ENCODE measurements at places on chromosomes 13 and 19. TPM values are rescaled to one million over a fixed set of nuclear protein-coding genes. Genes with fewer than 3 reads are reported as not detected.

DNA sequence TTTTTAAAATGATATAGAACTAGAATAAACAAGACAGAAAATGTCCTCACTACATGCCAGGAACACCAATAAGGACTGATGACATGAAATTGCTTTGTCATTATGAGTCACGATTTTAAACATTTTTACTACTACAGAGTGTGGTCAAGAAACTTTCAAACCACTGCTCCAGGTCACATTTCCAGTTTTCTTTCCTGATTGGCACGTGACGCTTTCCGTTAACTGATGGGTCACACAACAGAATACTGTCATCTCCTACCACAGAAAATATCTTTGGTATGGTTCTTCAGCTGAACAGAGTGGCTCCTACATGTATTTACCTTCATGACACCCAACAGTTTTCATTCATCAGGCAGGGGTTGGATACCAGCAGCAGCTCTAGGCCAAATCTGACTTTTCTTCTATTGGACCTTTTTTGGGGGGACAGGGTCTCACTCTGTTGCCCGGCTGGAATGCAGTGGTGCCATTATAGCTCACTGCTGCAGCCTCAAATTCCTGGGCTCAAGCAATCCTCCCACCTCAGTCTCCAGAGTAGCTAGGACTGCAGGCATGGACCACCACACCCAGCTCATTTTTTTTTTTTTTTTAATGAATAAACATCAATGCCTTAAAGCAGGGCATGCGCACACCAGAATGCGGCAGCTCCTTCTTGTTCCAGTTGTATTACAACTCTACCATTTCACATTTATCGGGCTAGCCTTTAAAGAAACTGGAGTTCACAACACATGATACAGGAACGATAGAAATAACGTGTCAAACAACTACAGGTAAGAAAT, 147.4 kb downstream of the RNF17 start:
- no peak for DNase-seq

DNA sequence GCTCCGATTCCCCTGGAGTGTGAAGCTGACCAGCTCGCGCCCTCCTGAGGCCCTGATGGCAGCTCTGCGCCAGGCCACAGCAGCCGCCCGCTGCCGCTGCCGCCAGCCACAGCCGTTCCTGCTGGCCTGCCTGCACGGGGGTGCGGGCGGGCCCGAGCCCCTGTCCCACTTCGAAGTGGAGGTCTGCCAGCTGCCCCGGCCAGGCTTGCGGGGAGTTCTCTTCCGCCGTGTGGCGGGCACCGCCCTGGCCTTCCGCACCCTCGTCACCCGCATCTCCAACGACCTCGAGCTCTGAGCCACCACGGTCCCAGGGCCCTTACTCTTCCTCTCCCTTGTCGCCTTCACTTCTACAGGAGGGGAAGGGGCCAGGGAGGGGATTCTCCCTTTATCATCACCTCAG, 20.3 kb downstream of the CKM start:
- DNase-seq, result no peak

GRCh38 chr19:44345959-44346358, 10.5 kb downstream of the ZNF112 start:
- no peak for DNase-seq

GRCh38 chr13:71830323-71830722, 36.7 kb downstream of the DACH1 start:
- no peak for DNase-seq

DNA sequence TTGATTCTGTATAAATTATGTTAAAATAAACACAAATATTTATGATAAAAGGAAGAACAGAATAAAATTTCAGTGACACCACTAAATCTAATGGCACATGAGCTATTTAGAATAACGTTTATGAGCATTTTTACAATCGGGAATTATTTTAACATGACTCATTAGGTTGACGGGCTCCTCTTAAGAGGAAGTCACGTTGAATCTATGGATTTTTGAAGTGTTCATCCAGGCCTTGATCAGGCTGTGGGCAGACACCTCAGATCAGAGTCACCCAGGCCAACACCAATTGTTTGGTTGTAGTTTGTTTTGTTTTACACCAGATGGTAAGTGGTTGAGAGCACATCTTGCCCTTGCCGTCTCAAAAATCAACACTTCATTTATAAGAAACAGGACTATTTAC, 257.8 kb downstream of the FOXO1 start:
- no peak for DNase-seq

GRCh38 chr19:7509625-7510024, 6.3 kb upstream of the ZNF358 start:
- DNase-seq, result no peak

GRCh38 chr19:41997121-41997850, 3.3 kb upstream of the ATP1A3 start:
- DNase-seq, result no peak

DNA sequence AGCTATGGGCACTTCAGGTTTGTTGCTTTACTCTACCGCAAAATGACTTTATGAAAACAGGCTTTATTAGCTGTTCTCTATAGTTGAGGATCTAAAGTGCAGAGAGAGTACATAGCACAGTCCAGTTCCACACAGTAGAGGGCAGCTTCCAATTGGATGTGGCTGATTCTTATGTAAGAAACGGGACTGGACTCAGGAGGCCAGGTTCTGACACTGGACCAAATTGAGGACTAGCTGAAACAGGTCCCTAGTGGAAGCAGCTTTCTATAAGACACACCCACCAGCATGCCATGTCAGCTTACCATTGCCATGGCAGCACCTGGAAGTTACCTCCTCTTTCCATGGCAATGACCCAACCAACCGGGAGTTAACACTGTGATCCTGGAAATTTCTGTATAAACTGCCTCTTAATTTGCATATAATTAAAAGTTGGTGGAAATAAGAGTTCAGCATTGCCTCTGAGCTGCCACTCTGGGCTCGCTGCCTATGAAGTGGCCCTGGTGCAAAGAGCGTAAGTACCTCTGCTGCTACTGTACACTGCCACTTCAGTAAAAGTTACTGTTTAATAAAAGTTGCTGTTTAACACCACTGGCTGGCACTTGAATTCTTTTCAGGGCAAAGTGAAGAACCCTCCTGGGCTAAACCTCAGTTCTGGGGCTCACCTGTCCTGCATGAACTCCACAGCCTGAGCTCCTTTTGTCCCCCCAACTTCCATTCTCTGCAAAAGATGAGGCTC, 211.9 kb upstream of the SLC10A2 start:
- no peak for DNase-seq

DNA sequence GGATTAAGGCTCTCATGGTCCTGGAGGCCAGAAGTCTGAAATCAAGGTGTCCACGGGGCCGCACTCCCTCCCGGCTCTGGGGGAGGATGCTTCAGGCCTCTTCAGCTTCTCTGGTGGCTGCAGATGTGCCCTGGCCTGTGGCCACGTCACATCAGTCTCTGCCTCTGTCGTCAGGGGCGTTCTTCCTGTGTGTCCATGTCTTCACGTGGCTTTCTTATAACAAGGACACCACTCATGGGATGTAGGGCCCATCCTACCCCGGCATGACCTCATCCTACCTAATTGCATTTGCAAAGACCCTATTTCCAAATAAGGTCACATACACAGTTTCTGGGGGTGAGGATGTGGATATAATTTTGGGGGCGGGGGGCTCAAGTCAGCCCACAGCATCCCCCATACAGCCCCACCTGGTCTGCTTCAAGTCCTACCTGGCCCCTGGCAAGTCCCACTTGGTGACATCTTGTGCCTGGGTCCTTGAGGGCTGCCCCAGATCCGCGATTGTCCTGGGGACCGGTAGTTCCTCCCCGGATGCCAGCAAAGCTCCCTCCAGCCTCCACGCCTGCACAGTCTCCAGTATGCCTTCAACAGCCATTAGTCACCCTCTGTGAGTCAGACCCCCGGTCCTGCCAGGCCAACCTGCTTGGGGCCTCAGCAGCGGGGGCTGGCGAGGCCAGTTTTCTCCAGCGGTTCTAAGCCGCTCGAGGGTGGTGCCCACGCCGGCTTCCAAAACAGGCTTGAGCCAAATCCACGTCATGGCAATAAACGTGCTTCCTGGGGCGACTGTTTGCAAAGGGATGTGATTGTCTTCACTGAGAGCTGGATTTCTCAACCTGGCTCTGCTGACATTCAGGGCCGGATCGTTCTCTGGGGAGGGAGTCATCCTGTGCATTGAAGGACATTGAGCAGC, 32.2 kb downstream of the MYO9B start:
- DNase-seq, result peak; percentile 83

DNA sequence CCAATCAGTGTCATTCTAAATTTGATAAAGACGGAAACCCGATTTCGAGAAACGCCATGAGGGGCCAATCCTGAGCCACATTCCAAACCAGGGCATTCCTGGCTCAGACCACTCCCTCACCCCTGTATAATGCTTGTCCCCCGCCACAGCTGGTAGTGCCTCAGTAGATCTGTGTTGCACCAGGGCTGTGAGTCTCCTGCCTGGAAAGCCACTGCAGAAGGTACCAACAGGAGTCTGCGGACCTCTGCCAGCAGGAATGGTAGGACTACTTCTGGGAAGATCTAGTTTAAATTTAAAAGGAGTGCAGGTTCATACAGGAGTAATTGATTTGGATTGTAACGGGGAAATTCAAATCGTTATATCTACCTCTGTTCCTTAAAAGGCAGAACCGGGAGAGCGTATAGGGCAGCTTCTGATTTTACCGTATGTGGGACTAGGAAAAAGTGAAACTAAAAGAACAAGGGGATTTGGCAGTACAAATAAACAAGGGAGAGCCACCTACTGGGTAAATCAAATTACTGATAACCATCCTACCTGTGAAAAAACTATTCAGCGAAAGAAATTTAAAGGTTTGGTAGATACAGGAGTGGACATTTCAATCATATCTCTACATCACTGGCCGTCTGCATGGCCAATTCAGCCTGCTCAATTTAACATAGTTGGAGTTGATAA, 20.8 kb upstream of the ZNF266 start:
- DNase-seq, result no peak

GRCh38 chr19:49057636-49058234, at the start of gene CGB7:
Gene CGB7, minus strand, starts transcription at chr19:49057749. Its CDS starts 2,374 bp downstream, at chr19:49055375.
- no peak for DNase-seq

- DNase-seq, result no peak
Measured at GRCh38 chr13:42803563-42804204, 22.3 kb downstream of the FAM216B start.

GRCh38 chr13:48429886-48430285, 17.0 kb upstream of the LPAR6 start:
- DNase-seq, result no peak

DNA sequence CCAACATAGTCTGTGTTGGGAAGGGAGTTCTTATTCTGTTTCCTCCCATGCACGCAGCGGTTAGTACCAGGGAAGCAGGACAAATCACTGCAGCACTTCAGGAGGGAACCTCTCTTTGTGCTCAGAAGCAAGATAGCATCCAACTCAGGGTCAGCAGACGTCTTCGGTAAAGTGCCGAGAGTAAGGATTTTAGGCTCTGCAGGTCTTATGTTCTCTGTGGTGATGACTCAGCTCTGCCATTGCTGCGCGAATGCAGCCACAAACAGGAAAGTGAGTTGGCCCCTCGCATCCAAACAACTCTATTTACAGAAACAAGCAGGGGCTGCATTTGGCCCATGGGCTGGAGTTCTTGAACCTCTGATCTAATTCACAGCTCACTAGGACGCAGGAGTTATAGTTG, 122.1 kb upstream of the SPATA13 start:
- DNase-seq, result no peak

DNA sequence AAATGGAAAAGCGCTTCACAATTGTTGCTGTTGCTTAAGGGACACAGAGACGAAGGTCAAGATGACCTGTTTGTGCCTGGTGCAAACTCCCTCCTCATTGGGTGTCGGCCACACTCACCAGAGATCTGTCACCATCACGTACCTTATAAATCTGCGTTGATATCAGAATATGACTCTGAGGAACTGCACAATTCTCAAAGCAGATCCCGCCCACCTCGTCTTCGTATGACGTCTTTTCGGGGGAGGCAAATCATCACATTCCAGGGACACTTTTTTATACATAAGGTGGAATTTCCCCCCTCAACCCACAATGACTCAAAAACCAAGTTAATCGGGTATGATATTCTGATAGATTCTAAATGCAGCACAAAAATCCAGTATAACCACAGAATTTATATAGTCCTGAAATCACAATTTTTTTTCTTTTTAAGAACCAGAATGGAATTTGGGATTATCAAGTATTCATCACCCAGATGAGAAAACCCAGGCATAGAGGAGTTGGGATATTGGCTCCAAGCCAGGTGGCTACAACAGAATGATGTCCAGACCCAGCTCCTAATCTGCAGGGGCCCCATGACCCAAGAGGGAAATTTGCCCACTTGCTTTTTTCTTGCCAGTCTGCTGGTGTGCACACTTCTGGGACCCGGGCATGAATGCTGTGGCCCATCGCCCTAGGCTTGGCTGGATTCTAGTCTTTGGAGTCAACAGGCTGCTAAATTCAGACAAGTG, 50.6 kb upstream of the MTIF3 start:
- DNase-seq, result no peak

GRCh38 chr19:4064496-4065260, 2.0 kb downstream of the ZBTB7A start:
- no peak for DNase-seq

- DNase-seq, result no peak
Measured at GRCh38 chr19:934865-935479, 9.1 kb downstream of the ARID3A start.

UHRF1 gene
- 6.1 TPM for polyA plus RNA-seq

HNRNPA1L2 gene
- 11.6 TPM for polyA plus RNA-seq

NLRP4 gene
- not detected for polyA plus RNA-seq

BST2 gene
- polyA plus RNA-seq, result 2.8 TPM

CLDN10 gene
- not detected for polyA plus RNA-seq

LILRA2 gene
- polyA plus RNA-seq, result not detected

C19orf81 gene
- not detected for polyA plus RNA-seq

All from AG04450 (cell line).